ENCODE measurements at places on chromosomes 11 and 22. TPM values are rescaled to one million over a fixed set of nuclear protein-coding genes. Genes with fewer than 3 reads are reported as not detected.

SCGB2A2 gene
- not detected for polyA plus RNA-seq

DNA sequence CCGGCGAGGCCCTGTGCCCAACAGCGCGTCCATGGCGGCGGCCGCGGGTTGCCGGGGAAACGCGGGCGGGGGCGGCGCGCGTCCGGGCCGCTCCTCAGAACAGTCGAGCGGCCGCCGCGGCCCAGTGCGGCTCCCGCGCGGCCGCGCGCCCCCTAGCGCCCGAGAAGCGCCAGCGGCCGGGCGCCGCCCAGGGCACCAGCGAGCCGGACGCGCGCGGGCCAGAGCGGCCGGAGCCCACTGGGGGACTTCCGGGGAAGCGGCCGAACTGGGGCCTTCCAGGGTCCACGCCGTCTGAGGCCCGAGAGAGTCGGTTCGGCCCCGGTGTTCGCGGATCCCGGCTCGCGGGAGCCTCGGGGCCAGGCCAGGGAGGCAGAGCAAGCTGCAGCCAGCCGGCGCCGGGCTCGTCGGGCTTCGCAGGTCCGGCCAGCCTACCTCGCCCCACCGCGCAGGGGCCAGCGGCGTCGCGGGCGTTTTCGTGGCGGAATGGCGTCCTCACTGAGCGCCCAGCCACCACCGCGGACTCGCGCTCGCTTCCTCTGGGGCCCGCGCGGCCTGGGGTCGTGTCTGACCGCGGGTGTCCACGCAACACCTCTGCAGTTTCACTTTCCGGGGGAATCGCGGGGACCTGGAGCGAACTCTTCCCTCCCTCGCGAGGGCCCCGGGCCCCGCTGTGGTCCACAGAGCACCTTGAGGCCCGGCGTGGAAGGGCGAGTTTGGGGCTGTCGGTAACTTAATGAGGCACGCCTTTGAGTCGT lies at the start of gene DENND6B:
DENND6B (minus strand) TSS at position 57 of the 755 bp plus-strand sequence; CDS start at position 33, 24 bp downstream.
- peak; percentile 90 for DNase-seq

MS4A15 gene
- not detected for polyA plus RNA-seq

CLDN5 gene
- polyA plus RNA-seq = 0.48 TPM

DNA sequence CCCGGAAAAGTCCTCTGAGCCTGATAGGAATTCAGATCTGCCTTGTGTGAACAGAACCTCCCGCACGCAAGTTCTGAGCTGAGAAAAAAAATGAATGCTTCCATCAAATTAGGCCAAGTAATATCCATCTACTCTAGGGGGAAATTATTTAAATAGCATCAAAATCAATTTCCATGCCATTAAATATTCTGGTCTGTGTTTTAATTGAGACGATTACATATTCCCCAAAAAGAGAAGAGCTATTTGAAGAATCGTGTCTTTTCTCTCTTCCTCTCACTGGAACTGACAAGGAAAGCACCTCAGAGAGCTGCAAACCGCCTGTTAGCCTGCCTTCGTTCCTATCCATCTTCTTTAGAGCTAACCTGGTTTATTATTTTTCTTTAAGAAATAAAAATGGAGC lies 96.0 kb downstream of the SEZ6L start:
- DNase-seq = no peak

GRCh38 chr22:23531966-23532705 lies 48.0 kb downstream of the IGLL1 start:
- DNase-seq = no peak

LRRC4C gene
- polyA plus RNA-seq = 0.78 TPM

GRCh38 chr22:49350441-49351121 lies 477.1 kb downstream of the BRD1 start:
- DNase-seq = no peak

GRCh38 chr11:35893796-35894475 lies 49.9 kb upstream of the LDLRAD3 start:
- DNase-seq = no peak

DNA sequence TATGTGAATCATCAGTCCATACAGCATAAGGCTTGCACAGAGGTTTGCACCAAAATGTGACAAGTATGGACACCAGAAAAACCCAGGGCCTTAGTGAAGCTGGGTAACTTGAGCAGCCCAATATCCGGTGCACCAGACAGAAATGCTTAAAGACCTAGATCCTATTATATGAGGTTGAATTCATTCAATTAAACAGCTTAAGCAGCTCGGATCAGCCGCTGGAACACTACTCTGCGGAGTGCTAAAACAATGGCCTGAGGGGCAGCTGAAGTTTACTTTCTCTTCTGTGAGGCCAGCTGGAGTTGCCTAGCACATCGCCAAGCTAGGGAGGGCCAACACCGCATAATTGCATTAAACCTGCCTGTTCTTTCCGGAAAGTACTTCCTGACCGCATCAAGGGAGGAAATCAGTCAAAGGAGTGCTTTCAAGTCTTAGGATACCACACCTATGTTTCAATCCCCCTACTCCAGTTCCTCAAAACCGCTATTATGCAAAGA lies 17.0 kb upstream of the FAM181B start:
- no peak for DNase-seq

VPREB1 gene
- not detected for polyA plus RNA-seq

DNA sequence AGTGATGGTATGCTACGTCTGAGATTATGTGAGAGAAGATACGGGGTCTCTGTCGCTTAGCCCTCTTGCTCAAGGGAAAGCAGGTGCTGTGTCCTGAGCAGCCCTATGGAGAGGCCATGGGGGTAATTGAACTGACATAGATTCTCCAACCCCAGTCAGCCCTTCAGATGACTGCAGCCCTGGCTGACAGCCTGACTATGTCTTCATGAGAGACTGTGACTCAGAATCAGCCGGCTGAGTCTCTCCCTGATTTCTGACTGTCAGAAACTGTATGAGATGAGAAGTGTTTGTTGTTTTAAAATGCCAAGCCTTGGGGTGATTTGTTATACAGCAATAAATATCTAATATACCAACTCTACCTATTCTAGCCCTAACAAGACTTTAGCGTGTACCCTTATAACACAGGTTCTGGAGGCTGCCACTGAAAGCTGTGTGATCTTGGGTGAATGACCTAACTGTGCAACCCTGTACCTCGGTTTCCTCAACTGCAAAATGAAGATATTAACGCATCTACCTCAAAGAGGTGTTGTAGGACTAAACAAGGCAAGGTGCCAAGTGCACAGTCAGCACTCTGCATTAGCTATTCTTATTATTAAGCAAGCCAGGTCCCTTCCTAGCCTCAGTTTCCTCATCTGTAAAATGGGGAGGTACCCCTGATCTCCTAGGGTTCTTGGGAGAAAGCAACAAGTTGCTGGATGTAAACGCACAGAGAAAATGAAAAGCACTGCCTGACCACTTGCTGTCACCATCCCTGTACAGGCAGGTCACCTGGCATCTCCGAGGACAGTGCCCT lies 24.9 kb downstream of the SLC43A1 start:
- DNase-seq = no peak

DNA sequence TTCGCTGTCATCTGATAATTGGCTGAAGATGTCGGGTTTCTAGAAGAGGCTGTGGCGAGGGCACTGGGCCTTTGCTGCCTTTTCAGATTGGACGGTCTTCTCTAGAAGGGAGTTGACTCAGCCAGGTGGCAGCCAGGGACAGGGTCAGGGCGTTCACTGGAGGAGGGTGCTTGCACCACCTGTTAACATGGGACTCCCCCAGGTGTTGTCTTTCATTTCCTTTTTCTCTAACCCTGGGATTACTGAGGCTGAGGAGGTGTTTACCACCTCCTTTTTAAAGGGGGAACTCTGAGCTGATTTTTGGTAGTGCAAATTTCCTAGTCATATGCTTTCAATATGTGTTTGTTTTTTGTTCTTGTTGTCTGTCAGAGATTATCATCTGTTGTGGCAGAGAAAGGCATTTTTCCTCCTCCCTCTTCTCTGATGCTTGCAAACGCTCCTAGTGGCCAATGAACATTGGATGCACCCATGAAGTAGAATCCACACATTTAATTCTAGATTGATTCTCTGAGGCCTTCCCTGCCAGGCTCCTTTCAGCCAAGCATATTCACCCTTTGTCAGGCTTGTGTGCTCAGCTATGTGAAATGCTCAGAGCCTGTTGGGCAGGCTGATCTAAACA lies 54.1 kb downstream of the LDLRAD3 start:
- no peak for DNase-seq

PRR33 gene
- 0.01 TPM for polyA plus RNA-seq

DNA sequence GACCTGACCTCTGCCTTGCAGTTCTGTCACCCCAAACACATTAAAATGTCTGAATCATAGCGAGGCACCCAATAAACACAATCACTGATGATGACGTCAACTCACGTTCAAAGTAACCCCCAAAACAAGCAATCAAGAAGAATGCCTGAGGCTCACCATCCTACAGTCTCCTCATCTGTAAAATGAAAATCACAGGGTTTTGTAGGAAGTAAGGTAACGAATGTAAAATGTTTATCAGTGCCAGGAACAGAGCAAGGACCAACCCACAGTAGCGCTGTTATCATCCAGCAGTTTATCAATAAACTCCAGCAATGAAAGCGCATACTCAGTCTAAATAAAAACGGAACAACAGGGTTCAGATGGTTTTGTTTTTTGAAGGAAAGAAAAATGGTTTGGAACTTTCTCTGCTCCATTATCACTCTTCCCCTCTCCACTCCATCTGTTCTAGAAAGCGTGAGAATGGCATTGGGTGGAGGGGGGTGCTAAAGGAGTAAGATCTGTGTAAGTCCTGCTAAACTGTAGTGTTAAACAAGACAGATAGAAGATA lies 110.5 kb downstream of the MICAL3 start:
- no peak for DNase-seq

DNA sequence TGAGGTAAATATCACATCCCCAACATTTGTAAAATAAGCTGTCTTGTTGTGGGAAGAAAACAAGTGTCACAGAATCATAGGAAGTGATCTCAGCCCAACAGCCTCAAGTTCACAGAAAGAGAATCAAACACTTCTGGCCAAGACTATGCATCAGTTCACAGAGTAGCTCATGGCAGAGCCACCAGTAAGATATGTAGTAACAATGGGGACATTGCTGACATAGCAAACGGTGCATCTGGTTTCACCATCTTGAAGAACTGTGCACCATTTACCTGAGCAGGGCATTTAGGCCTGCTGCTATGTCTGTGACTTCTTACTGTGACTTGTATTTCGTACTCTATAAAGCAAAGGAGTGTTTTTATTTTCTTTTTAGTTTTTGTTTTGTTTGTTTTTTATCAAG lies 585.3 kb upstream of the FAT3 start:
- no peak for DNase-seq

- DNase-seq = no peak
Measured at GRCh38 chr22:26817926-26818325, 160.5 kb downstream of the MIAT start.

GRCh38 chr11:130761560-130762220 lies 154.6 kb downstream of the SNX19 start:
- DNase-seq = no peak

GRCh38 chr22:48171271-48171691 lies 1408.8 kb downstream of the TBC1D22A start:
- no peak for DNase-seq

DNA sequence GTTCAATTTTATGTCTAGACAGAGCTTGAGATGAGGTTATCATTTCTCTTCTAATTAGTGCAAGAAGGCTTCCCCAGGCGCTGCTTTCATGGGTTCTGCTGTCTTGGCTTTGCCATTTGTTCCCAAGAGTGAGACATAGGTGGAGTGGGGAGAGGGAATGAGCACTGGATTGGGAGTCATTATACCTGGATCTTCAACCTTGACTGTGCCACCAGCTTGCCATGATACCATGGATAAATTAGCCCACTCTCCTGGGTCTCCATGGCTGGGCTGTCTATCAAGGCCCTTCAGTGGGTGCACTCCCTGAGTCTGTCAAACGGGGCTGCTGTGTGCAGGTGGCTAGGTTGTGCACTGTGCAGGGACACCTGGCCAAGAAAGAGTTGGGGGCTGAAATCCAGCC lies 15.6 kb upstream of the NECTIN1 start:
- DNase-seq = no peak

GRCh38 chr11:125335106-125335505 lies 161.0 kb downstream of the FEZ1 start:
- no peak for DNase-seq

DNA sequence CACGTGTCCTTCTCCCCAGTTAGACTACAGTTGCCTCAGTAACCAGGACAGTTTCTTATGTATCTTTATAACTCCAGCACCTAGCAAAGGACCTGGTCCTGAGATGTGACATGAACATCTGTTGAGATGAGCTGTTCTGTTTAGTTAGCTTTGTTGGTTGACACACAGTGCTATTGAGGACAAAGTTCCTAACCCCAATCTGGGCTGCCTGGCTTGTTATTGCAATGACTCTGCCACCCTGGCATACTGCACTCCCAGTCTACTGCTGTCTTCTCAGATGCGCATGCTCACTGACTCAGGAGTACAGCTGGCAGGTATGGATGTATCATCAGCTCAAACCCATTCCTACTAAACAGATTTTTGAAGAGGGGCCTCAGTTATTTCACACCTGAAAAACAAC lies 7.4 kb downstream of the DESI1 start:
- no peak for DNase-seq

GRCh38 chr11:134476435-134477021 lies 64.5 kb upstream of the B3GAT1 start:
- no peak for DNase-seq

GRCh38 chr11:36333897-36334296 lies 37.8 kb downstream of the PRR5L start:
- no peak for DNase-seq

DNA sequence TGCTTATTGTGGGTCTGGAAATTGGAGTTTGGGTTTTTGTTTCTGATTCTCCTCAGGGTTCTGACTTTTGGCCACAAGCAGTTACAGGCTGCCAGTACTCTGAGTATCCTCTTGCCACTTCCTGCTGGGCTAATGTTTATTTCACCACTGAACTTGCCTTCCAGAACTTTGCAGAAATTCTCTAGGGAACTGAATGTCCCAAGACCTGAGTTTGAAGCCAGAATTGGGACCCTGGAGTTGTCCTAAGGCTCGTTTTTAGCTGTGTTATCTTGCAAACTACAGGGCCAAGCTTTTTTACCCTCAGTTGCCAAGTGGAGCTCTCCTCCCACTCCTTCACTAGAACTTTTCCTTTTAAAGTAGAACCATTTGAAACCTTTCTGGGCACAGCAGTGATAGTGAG lies 89.9 kb downstream of the FAT3 start:
- DNase-seq = no peak

GRCh38 chr11:22521226-22521625 lies 104.4 kb downstream of the FANCF start:
- no peak for DNase-seq

PDE2A gene
- 44.0 TPM for polyA plus RNA-seq

PRODH gene
- polyA plus RNA-seq = 0.69 TPM

GRCh38 chr11:134272381-134273316 lies 3.5 kb upstream of the GLB1L3 start:
- DNase-seq = no peak

GRCh38 chr11:116542406-116542805 lies 230.4 kb downstream of the BUD13 start:
- DNase-seq = no peak

CFAP300 gene
- polyA plus RNA-seq = 3.9 TPM

ANO3 gene
- 0.93 TPM for polyA plus RNA-seq

GRCh38 chr11:34188181-34188580 lies 82.8 kb downstream of the NAT10 start:
- DNase-seq = no peak

DNA sequence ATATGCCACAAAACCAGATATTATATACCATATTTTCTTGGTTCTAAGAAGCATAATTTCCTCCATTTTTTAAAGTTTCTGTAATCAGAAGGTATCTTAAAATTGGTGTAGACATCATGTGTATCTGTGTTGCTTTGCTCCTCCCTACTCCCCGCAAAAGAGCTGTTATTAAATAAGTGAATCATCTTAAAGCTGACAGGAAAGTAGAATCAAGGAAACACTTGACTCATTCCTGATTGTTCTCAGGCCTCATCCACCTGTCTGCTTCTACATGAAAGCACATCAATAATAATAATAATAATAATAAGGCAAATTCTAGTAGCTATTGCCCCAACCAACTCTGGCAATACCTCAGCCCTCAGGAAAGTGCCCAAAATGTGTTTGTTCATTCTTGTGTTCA lies 26.2 kb upstream of the GUCY1A2 start:
- DNase-seq = no peak

HEPN1 gene
- polyA plus RNA-seq = not detected

Data from ovary (tissue), 10 donors.